Activated T-cell treated with anti-CD3 and anti-CD28 coated beads for 4 hours (primary cell): ENCODE measurements at places on chromosomes 1 and 21.

DNA sequence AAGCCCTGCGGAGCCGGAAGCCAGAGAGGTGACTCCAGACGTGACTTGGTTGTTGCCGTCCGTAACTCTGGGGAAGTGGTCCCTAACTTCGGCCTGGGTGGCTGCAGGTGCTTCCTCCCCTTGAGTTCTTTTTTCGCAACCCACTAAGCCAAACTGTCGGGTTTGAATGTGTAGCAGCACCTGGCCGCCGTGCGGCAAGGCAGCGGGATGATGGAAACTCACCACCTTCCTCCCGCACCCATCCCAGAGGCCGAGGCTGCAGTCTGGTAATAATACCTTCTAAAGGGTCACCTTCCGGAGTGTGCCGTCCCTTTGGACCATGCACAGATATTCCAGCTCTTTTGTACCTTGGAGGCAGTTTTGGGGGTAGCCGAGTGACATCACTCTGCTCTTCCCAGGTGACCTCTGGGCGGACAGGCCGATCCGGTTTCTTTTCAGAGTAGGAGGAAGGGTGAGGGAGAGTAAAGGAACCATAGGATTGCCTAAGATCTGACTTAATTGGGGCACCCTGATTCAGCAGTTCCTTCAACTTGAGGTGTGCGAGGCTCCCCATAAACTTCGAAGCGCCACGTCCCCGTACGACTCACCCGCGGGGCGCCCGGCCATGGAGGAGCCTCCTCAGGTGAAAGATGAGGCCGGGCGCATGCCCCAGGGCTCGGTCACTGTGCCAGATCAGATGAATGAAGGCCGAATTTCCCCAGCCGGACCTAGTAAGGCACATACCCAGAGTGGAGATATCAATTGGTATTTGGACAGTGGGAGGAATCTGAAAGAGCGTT, 1.0 kb downstream of the KCNK1 start:
- DNase-seq = no peak

GRCh38 chr1:100164216-100164615, 13.8 kb downstream of the LRRC39 start:
- DNase-seq = no peak

DNA sequence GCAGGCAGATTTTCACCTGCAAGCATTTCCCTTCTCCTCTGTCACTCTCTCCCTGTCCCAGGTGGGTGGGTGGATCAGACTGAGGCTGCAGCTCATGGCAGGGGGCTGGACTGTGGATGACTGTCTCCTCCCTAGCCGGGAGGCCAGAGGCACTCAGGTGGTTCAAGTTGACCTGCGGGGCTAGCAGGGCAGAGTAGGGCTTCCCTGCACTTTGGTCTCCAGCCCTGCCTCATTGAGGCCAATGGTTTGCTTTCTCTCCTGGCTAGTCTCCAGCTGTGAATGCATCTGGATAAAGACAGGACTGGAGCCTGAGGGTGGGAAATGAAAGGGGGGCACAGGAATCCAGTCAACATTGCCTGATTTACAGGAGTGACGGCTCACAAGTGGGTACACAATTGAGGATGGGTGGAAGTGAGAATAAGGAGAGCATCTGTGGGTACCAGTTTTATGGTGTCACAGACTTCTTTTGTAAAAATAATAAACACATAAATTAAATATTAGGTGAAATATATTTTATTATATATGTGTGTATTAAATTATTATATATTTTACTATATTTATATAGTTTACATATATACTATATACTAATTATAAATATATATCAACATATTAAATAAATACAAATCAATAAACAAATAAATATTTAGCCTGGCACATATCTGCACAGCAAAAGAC, 25.6 kb downstream of the RUNX1 start:
- DNase-seq = no peak

GRCh38 chr1:42479621-42480020, 16.5 kb downstream of the CCDC30 start:
- no peak for DNase-seq

DNA sequence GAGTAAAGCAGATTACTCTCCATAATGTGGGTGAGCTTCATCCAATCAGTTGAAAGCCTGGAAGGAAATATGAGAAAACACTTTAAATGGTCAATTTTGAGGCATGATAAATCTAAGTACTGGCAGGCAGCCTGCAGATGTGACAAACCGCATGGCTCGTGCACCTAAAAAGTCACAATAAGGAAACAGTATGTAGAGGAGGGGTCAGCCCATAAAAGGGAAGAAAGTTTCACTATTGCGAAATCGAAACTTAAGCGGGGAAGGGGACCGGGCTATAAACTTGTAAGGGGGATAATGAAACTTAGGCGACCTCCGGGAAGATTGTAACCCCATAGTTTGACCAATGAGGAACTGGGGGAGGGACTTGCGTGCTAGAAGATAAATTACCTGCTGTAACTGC, 109.8 kb downstream of the PLPPR4 start:
- DNase-seq = no peak

GRCh38 chr1:22932803-22933470, 39.7 kb downstream of the LACTBL1 start:
- no peak for DNase-seq

- no peak for DNase-seq
Observed at GRCh38 chr1:51203121-51203873, 32.8 kb upstream of the RNF11 start.

GRCh38 chr1:16146279-16147155, 9.4 kb downstream of the EPHA2 start:
- DNase-seq = no peak
